ENCODE measurements at places on chromosomes 4 and X. TPM values are rescaled to one million over a fixed set of nuclear protein-coding genes. Genes with fewer than 3 reads are reported as not detected.

DNA sequence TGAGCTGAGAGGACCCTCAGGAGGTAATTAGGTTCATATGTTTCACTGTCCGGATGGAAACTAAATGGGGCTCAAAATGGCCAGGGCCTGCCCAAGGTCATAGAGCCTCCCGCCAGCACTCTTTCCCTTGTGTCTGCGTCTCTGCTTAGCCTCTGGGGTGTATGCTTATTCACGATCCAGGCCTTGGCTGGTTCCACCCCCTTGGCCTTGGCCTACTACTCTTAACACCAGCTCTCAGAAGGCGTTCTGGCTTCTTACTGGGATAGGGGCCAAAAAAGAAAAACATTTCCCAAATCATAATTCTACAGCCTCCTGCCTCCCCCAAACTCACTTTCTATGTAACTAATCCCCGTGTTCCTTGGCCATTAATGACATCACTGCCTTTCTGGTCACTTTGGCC lies 68.8 kb downstream of the RTL5 start:
- H3K27me3 ChIP-seq, result no peaks in the 10 kb centered on the region
- H3K27ac ChIP-seq, result no peak overlapping the region
- H3K36me3 ChIP-seq, result peaks cover 12% of the 10 kb centered on the region
- H3K4me3 ChIP-seq, result no peak overlapping the region
- H3K4me1 ChIP-seq, result no peaks in the 10 kb centered on the region
- no peak for DNase-seq

DNA sequence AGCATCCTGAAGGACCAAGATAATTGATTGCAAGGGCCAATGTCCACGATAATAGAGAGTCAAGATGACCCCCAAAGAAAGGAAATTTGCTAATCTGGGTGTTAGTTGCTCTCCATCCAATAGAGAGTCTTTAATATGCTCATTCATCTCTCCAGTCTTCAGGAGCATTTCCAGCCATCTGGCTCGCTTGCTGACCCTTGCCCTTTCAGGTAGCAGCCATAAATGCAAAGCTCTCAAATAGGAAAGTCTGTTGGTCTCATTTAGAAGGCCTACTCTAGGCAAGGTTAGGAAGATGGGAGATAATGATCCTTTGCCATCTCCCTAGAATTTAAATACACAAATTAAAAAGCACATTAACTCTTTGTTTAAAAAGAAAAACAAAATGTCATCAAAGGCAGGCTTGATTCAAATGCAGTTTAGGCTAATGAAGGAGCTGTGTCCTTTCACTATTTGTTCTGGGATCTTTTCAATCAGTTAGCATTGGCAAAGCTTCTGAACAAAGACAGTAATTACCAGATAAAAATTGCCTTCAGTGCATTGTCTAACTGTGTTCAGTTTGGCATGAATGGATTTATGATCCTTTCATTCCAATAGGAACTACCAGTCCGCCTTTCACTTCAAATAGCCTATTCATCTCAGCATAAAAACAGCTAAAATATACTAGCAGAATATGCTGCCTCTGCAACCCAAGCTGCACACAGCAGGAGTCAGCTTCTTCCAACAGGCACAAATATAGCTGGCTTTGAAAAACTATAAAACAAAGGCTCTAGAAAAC lies 49.6 kb upstream of the ATXN3L start:
- H3K4me3 ChIP-seq, result no peak overlapping the region
- DNase-seq, result no peak
- no peak overlapping the region for H3K27ac ChIP-seq
- no peaks in the 10 kb centered on the region for H3K27me3 ChIP-seq
- H3K4me1 ChIP-seq, result no peaks in the 10 kb centered on the region

DNA sequence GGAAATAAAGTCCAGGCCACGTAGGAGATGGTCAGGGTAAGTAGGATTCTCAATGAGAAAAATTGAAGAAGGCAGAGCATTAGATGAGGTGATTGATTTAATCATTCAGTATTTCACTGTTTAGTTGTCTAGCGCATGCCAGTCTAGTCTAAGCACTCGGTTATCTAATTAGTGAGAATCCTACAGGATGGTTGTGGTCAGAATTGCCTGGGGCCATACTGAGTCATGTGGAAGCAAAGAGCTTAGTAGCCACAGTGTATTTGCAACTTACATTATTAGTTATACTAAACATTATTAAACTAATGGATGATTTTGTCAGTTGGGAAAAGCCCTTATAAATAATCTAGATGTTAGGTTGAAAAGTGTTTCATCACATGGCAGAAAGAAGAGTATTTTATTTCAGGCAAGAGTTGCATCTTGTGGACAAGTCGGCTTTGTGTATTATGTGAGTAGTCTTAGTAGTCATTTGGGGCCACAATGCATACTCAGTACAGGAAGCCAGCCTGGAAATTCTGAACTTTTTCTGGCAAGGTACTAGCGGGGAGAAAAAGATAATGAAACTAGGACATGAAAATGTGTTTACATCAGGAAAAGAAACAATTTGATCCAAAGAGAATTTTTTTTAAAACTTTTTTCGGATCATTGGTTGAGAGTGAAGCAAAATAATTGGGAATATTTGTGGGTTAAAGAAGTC lies 31.9 kb downstream of the CPEB2 start:
- no peak for DNase-seq
- no peaks in the 10 kb centered on the region for H3K4me1 ChIP-seq
- no peak overlapping the region for H3K27ac ChIP-seq

- DNase-seq, result no peak
- no peaks in the 10 kb centered on the region for H3K4me1 ChIP-seq
- H3K27me3 ChIP-seq, result no peaks in the 10 kb centered on the region
- no peak overlapping the region for H3K4me3 ChIP-seq
- no peak overlapping the region for H3K27ac ChIP-seq
These were observed 4.3 kb downstream of the TMPRSS11D start for GRCh38 chr4:67879486-67879885.

Gene RPA4
- total RNA-seq, result 0.83 TPM

DNA sequence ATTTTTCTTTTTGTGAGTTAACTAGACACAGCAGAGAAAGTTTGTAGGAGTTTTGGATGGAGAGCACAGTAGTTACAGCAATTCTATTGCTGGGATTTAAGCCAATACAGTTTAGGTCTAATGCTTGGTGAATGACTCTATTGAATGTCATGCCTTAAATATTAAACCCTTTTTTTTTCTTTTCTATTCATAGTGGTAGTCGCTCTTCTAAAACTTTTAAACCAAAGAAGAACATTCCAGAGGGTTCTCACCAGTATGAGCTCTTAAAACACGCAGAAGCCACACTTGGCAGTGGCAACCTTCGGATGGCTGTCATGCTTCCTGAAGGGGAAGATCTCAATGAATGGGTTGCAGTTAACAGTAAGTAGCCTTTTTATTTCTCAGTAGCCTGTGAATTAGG lies 34.8 kb upstream of the DCK start:
- H3K27ac ChIP-seq, result no peak overlapping the region
- peaks cover 4% of the 10 kb centered on the region for H3K4me1 ChIP-seq
- peaks cover 2% of the 10 kb centered on the region for H3K36me3 ChIP-seq
- no peak for DNase-seq

DNA sequence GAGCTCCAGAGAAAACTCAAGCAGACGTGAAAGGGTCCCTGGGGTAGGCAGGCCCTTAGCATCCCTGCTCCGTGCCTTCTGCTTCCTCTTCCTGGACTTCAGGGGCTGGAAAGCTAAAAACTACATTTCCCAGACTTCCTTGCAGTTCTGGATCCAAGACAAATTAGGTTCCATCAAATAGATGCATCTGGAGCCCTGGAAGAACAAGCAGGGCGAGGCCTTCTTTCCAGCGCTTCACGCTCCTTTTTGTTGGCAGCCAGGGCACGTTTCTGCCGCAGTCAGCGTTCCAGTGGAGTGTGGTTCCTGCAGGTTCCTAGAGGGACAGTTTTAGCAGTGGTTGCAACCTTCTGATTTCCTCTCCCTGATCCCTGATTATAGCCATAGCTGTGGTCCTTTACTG lies 53.6 kb upstream of the MSX1 start:
- H3K4me3 ChIP-seq, result no peak overlapping the region
- H3K36me3 ChIP-seq, result peaks cover 4% of the 10 kb centered on the region
- no peaks in the 10 kb centered on the region for H3K27me3 ChIP-seq
- H3K4me1 ChIP-seq, result peaks cover 2% of the 10 kb centered on the region

- H3K27me3 ChIP-seq, result no peaks in the 10 kb centered on the region
- H3K4me3 ChIP-seq, result no peak overlapping the region
- no peaks in the 10 kb centered on the region for H3K4me1 ChIP-seq
- peak; percentile 73 for DNase-seq
These were observed 28.7 kb downstream of the CLDN34 start for GRCh38 chrX:9995855-9996339.

Gene PRPS1
- 91.3 TPM for total RNA-seq

DNA sequence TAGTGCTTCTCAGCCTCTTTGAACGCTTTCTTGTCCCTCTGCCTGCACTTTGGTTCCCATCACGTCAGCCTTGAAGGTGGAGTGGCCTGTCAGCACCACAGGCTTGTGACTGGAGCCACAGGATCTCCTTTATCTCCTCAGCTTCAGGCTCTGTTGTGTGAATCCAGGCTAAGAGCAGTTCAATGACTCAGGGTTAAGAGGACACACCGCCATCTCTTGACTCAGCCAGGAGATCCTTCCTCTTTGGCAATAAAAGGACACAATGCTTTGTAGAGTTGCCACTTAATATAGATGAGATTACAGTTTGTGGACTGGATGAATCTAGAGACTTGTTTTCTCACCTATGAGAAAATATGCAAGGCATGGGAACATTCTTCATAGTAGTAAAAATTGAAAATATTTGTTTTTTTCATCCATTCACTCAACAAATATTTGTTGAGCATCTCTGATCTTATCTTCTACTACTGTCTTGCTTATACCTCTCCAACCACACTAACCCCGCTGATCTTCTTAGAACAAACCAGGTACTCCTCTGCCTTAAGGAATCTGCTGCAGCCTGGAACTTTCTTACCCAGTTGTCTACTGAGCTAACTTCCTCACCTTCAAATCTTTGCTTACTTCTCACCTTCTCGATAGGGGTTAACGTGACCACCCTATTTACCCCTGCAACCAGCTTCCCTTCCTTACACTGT lies 62.3 kb downstream of the UCHL1 start:
- no peak overlapping the region for H3K4me3 ChIP-seq
- H3K27me3 ChIP-seq, result no peaks in the 10 kb centered on the region
- DNase-seq, result no peak
- peaks cover 11% of the 10 kb centered on the region for H3K36me3 ChIP-seq

GRCh38 chr4:28443801-28444412 lies 1583.3 kb downstream of the STIM2 start:
- no peaks in the 10 kb centered on the region for H3K4me1 ChIP-seq
- peak; percentile 65 for DNase-seq
- no peaks in the 10 kb centered on the region for H3K27me3 ChIP-seq
- H3K27ac ChIP-seq, result no peak overlapping the region
- no peak overlapping the region for H3K4me3 ChIP-seq
- H3K36me3 ChIP-seq, result no peaks in the 10 kb centered on the region

DNA sequence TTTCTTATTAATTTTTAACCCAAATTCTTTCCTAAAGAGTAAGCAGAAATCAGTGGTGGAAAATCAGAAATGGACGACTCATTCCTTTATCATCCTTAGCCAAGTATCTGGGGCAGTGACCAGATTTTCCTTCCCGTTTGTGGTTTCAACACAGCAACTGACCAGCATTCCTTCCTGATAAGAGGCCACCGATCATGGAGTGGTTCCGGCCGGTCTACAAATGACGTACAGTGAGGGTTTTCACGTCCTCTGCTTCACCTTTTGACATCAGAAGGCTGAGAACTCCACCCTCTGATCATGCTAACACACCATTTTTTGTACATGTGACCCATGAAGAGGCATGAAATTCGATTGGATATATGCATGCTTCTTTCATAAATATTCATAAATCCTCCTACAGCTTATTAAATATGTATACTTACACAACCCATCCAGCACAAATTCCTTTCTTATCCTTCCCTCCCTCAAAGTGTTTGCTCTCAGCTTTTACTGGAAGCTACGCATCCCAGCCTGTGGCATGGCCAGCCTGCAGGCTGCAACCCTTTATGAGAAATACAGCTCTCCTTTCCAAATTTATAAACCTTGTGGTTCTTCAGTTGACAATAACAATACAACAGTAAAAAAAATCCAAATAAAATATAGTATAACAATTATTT lies 173.0 kb upstream of the CASK start:
- H3K4me1 ChIP-seq, result peaks cover 4% of the 10 kb centered on the region
- H3K27ac ChIP-seq, result no peak overlapping the region
- no peaks in the 10 kb centered on the region for H3K36me3 ChIP-seq

Measured in H9 (cell line).